ENCODE measurements at places on chromosomes 5 and 9.

GRCh38 chr9:127081250-127082185 lies 40.9 kb downstream of the ANGPTL2 start:
- DNase-seq = peak; percentile 28

DNA sequence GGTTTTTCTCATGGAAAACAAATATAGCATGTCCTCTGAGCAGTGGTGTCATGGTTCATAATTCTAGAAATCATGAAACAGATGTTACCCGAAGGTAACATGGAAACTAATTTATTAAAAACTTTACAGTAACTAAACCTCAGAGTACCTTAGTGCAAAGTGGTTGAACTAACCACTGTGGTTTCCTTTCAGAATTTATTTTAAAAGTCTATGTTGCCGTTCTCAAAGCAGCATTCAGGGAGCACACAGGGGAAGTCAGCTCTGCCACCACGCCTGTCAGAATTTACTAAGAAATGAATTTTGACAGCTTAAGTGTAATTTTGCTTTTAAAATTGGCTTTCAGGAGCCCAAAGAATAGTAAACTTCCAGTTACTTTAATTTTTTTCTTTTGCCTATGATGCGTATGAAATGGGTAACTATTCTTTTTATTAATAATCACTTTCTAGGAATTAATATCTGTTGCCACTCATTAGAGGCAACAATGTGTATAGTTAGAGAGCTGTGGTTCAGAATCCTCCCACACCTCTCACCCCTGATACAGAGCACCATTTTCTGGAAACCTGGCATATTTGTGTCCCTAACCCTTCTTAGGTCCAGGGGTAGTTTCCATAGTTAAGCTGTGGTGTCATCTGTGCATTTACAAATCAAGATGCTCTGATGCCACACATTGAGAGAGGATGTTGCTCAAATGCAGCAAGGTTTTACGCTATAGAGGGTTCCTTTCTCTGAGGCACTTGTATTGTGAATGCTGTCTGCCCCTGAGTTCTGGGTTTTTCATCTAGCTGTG lies 202.6 kb downstream of the ZSWIM6 start:
- DNase-seq = no peak

- DNase-seq = no peak
Measured at GRCh38 chr5:82347201-82347865, 69.2 kb upstream of the RPS23 start.

DNA sequence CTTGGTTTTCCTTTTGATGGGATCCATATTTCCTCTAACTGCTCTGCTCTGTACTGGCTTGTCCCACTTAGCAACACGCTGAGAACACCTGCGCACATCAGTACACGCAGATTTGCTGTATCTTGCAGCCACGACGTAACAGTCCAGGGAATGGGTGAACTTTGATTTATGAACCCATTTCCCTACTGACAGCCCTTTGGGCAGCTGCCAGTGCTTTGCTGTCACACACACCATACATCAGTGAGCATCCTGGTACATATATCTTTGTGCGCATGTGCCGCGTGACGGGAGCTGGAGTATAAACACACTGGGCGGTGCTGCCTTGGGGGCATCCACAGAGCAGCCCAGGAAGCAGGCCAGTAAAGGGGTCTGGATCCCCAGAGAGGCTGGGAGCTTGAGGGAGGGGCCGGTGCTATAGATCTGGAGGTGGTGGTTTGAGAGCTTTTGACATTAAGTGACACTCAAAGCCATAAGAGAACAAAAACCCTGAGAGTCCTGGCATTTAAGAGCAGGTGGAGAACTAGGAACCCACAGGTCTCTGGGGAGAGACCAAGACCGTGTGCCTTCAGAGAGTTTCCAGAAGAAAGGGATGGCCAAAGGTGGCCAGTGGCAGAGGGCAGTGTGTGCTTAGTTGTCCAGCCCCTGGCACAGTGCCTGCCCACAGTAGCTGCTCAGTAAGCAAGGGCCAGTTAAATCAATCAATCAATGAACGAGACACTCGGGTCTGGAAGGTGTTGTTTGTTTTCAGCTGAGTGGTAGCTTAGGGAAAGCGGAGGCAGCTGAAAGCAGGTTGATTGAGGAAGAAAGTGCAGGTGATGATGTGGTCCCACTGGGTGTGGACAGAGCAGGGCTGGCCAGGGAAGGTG lies 53.7 kb downstream of the LMX1B start:
- no peak for DNase-seq

DNA sequence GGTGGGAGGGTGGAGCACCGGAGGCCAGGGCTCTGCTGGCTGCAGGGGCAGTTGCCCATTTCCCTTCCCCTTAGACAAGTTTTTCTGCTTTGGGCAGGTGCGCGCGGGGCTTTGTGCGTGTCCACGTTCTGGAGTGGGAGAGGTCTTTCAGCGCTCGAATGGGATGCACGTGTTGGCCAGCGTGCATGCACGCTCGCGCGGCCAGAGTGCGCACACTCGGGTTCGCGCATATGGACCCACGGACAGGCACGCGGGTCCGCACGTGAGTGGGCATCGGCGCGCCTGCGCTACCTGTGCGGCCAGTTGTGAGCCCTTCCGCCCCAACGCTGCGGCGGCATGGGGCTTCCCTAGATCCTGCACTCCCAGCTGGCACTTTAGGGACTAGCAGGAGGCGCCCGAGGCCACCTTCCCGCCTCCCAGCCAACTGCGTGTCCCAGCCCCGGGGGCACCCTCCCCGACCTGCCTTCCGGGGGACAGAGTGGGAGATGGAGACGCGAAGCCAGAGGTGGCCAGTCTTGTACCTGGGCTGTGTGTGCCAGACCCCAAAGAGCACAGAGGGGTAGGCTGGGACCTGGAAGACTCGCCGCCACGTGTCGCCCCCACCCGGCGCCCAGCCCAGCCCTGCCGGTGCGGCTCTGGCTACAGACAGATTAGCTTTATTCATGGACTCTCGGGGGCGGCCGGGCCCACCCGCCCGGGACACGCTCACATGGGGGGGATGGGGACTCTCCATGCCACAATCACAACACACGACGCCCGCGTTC lies 9.8 kb upstream of the GPRIN1 start:
- DNase-seq = no peak

DNA sequence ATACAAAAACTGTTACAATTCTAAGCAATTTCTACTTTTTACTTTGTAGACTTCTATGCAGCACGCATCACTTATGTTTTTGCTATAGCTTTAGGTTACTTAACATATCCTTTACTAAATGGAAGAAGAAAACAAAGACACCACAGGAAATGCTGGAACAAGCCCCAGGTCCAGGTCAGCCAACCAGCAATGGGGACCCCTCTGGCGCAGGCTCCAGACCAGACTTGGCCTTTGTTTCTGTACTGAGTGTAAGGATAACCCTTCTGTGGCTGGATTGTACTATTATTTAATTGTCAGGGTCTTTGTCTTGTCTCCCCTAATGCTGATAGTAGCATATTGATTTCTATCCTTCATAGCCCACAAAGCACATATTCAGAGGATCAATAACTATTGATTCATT lies 4.2 kb downstream of the SEMA4D start:
- peak; percentile 43 for DNase-seq

DNA sequence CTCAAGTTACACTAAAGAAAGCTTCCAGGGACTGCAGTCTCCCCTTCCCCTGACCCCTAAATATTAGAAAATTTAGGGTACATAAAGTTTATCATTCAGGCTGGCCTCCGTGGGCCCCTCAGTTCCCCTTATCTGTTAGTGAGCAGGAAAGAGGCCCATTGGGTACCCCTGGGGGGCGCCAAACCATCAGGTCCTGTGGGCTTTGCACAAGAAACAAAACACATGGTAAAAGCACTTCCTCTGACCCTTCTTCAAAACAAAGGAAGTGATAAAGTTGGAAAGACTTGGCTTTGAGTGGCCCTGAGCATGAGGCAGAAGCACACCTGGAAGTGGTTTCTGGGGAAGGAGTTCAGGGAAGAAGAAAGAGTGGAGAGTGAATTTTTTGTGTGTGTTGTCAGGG lies 213.0 kb downstream of the SMARCA2 start:
- no peak for DNase-seq

- no peak for DNase-seq
Measured at GRCh38 chr9:74007833-74008232, 489.3 kb upstream of the RORB start.

DNA sequence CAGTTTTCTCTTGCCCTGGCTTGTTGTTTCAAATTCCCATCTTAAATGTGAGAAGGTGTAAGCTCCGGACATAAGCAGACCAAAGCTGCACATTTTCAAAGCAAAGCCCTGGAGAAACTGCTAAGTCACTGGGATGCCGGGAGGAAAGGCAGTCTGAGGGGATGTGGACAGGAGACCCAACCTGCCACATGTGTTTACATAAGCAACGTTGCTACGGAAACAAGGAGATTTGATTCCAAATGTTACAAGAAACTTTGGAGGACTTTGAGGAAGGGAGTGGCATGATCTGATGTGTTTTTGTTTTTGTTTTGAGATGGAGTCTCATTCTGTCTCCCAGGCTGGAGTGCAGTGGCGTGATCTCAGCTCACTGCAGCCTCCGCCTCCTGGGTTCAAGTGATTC lies 25.7 kb upstream of the INSYN2B start:
- DNase-seq = no peak

DNA sequence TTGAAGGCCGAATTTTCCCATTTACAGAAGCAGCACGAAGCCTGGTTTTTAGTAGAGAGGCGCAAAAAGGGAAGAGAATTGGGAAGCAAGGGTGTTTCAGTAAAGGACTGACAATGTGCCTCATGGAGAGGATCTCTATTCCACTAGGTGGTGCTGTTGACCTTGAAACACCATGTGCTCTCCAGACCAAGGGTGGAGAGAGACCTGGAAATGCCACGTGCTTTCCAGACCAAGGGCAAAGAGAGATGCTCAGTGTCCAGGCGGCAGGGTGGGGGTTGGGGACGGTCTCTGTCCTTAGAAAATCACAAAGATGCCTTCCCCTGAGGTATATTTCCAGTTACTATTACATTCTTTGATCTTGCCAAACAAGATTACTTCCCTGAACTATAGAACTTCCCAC lies 425.3 kb downstream of the CSNK1G3 start:
- no peak for DNase-seq

- DNase-seq = no peak
Measured at GRCh38 chr9:112061152-112061740, 113.9 kb downstream of the SUSD1 start.

GRCh38 chr9:116592970-116593369 lies 94.1 kb upstream of the TRIM32 start:
- DNase-seq = no peak

- no peak for DNase-seq
Measured at GRCh38 chr5:143245929-143246561, 157.4 kb downstream of the NR3C1 start.

DNA sequence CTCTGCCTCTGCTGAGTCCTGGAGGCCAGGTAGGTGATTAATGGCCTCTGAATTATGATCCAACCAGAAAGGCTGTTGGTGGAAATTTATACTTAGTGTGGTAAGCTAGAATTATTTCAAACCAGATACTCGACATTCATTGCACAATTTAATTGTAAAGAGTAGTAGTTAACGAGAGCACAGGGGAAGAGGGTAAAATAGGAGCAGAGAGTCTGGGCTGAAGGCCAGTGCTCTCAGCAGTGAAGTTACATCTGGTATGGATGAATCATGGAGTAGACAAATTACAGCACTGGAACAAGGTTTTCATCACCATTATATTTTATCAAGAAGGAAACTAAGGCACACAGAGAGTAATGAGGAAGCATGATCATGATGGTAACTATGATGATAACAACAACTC lies 92.5 kb downstream of the TLR4 start:
- DNase-seq = no peak

All from activated CD8-positive, alpha-beta memory T cell treated with anti-CD3 and anti-CD28 coated beads for 24 hours (primary cell).